SJSA1 (cell line): ENCODE measurements at places on chromosomes 5 and 9. TPM values are rescaled to one million over a fixed set of nuclear protein-coding genes. Genes with fewer than 3 reads are reported as not detected.

TIMD4 gene
- total RNA-seq: not detected in 2 replicates

PCDHA12 gene
- not detected in 2 replicates for total RNA-seq

GRCh38 chr9:136939996-136940525 is 4.5 kb downstream of the FBXW5 start:
- DNase-seq: no peak

GRCh38 chr5:56802205-56802604 is 13.1 kb upstream of the MAP3K1 start:
- no peak for DNase-seq

- no peak for DNase-seq
These were observed 329.6 kb downstream of the GABRB2 start for GRCh38 chr5:161216877-161217276.
